ENCODE measurements at places on chromosomes 5 and 9.

GRCh38 chr9:99607842-99608448, 213.7 kb upstream of the NR4A3 start:
- DNase-seq: no peak

- no peak for DNase-seq
Measured at GRCh38 chr5:65102371-65102975, 333.7 kb downstream of the CWC27 start.

DNA sequence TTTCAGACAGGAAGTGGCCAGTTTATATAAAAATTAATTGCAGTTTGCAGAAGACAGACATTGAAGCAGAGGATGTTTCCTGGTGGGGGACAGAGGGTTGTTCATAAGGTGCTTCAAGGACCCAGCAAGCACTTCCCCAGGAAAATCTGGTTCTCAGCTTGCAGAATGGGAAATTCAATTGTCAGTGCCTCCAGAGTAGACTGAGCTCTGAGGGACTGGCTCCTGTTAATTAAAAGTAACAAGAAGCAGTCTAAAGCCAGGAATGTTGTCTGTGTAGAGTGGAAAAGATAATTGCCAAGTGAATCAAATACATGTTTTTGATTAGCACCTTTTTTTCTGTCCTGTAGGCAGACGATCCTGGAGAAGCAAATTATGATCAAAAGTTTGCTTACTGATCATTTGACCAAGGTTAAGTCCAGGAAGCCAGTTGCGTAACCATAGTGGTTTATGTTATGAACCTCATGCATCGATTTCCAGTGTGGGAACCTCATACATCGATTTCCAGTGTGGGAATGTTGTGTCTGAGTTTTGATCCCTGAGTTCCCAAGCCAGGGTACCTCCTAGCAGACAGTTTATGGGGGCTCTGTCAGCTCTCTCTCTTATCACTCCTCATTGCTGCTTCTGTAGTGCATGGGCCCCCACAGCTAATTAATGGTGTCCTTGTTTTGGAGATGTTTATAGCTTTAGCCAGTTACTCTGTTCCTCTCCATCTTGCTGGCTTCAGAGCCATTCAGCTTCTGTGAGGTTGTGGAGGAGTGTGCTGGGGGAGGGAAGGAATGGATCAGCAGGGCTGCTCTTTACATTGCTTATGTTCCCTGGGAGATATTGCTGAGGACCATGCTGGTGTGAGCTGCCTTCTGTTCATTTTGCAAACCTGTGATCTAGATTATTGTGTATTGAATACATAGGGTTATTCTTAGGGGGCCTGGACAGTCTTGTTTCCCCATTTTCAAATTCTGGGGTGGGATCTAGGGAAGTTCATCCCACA, 17.1 kb downstream of the MSANTD3 start:
- no peak for DNase-seq

- DNase-seq: no peak
Measured at GRCh38 chr5:78758169-78758839, 109.7 kb upstream of the LHFPL2 start.

DNA sequence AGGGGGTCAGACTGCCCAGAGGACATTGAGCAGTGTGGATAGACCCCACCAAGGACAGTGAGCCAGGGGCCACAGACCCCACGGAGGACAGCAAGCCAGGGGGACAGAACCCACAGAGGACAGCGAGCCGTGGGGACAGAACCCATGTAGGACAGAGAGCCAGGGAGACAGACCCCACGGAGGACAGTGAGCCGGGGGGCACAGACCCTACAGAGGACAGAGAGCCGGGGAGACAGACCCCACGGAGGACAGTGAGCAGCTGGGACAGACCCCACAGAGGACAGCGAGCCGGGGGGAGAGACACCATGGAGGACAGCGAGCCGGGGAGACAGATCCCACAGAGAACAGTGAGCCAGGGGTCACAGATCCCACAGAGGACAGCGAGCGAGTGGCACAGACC, 3.4 kb upstream of the ZDHHC11 start:
- no peak for DNase-seq

DNA sequence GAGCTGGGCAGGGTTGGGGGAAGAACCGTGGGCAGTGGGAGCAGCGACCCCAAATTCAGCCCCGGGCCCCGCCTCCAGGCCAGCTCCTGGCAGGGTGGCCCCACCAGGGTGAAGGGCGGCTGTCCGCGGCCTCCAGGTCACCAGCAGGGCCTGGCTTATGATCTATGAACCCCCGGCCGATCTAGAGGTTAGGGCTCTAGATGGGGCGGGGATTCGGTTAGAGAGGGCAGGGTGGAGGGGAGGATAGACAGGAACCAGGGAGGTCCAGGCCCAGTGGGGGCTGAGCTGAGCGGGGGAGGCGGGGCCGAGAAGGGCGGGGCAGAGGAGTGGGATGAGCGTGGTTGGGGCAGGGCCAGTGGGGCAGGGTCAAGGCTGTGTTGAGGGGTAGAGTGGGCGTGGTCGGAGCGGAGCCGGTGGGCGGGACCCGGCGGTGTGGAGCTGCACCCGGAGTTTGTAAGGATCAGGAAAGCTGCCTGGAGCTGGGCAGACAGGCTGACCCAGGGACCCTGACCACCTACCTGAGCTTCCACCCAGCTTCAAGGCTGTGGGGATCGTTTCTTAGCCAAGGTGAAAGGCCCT, 29.3 kb upstream of the OBP2B start:
- DNase-seq: no peak

GRCh38 chr5:119382169-119382568, 26.4 kb downstream of the TNFAIP8 start:
- no peak for DNase-seq

DNA sequence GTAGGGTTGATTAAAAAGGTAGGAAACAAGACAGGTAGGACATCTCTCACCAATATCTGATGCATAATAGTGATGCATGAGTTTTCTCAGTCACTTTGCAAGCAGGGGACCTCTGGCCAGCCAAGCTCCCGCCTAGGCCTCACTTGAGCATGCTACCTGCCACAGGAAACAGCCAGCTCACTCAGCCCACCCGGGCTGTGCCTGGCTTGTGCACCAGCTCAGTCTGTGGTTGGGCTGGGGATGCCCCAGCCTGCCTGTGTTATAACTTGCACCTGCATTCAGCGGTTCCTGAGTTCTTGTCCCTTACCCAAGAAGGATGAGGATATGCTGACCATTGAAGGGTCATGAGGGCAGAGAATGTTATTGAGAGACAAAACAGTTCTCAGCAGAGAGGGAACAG, 172.8 kb upstream of the PLCXD3 start:
- DNase-seq: no peak

GRCh38 chr9:136613824-136614371, 48.8 kb upstream of the EGFL7 start:
- DNase-seq: no peak

- DNase-seq: no peak
Measured at GRCh38 chr9:111726949-111727348, 65.5 kb downstream of the GNG10 start.

Measured in T-helper 2 cell (primary cell).